ENCODE measurements at places on chromosomes 12 and 14.

GRCh38 chr14:50488521-50488920, 43.8 kb downstream of the MAP4K5 start:
- no peak overlapping the region for H3K27ac ChIP-seq
- H3K36me3 ChIP-seq = peaks cover 14% of the 10 kb centered on the region
- H3K4me1 ChIP-seq = no peaks in the 10 kb centered on the region
- H3K4me3 ChIP-seq = no peak overlapping the region

DNA sequence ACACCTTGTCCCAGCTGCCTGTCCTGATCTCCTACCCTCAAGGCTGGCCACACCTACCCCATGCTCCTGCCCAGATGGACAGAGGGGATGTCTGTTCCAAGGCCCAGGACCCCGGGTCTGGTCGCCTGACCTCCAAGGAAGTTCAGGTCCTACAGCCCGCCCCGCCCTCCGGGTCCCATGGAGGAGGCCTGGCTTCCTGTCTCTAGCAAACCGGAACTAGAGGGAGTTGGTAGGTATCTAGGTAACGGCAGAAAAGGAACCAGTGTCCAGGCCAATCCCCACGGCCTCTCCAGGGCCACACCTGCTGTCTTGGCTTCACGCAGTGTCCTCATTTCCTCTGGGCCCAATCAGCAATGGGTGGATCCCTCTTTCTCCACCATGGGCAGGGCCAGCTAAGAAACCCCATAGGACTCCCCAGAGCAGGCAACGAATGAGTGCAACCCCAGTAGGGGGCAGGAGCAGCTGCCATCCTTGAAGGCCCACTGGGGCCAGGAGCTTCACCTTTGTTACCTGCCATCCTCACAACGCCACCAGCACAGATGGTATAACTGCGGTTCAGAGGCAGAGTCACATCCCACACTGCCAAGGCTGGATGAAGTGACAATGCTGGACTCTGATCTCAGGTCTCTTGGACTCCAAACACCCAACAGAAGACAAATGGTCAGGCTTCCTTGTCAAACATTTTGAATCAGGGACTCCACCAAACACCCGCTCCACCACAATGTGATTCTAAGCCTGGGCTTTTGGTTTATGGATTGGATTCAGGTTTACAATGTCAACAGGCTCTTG, 25.1 kb upstream of the RPLP0 start:
- peaks cover 56% of the 10 kb centered on the region for H3K36me3 ChIP-seq
- H3K27ac ChIP-seq = peak overlapping the region; percentile 69
- H3K4me3 ChIP-seq = no peak overlapping the region
- H3K27me3 ChIP-seq = no peaks in the 10 kb centered on the region

DNA sequence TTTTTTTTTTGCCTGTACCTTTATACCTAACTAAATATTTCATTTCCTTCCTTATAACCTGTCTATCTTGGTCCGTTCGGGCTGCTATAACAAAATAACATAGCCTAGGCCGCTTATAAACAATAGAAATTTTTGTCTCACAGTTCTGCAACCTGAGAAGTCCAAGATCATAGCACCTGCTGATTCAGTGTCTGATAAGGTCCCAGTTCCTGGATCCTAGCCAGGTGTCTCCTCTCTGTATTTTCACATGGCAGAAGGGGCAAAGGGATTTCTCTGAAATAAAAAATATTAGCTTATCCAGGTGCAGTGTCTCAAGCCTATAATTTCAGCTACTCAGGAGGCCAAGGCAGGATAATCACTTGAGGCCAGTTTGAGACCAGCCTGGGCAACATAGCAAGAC, 1046.6 kb upstream of the USP15 start:
- H3K27me3 ChIP-seq = no peaks in the 10 kb centered on the region
- H3K4me1 ChIP-seq = no peaks in the 10 kb centered on the region
- no peaks in the 10 kb centered on the region for H3K36me3 ChIP-seq
- no peak for DNase-seq
- no peak overlapping the region for H3K4me3 ChIP-seq
- no peak overlapping the region for H3K27ac ChIP-seq

GRCh38 chr14:32603992-32604565, 275.0 kb downstream of the AKAP6 start:
- no peak overlapping the region for H3K27ac ChIP-seq
- no peak overlapping the region for H3K4me3 ChIP-seq
- no peak for DNase-seq
- H3K4me1 ChIP-seq = peaks cover 22% of the 10 kb centered on the region
- peaks cover 8% of the 10 kb centered on the region for H3K36me3 ChIP-seq

- H3K27ac ChIP-seq = no peak overlapping the region
- H3K4me3 ChIP-seq = no peak overlapping the region
- H3K27me3 ChIP-seq = no peaks in the 10 kb centered on the region
- H3K4me1 ChIP-seq = no peaks in the 10 kb centered on the region
Observed at GRCh38 chr12:69007101-69007854, 74.3 kb upstream of the CPM start.

DNA sequence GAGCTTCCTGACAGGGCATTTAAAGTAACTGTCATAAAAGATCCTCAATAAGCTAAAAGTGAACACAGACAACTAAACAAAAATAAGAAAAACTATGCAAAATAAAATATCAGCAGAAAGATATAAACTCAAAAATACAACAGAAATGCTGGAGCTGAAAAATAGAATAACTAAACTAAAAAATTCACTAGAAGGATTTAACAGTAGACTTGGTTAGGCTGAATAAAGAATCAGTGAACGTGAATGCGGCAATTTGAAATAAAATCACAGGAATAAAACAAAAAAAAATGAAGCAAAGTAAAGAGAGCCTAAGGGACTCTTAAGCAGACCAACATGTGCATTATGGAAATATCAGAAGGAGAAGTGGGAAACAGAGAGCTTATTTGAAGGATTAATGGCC, 74.6 kb downstream of the EGLN3 start:
- no peak overlapping the region for H3K4me3 ChIP-seq
- no peaks in the 10 kb centered on the region for H3K4me1 ChIP-seq
- H3K27ac ChIP-seq = no peak overlapping the region
- no peak for DNase-seq

- peak overlapping the region; percentile 70 for H3K27ac ChIP-seq
- no peak for DNase-seq
- peaks cover 5% of the 10 kb centered on the region for H3K27me3 ChIP-seq
- H3K4me3 ChIP-seq = no peak overlapping the region
- no peaks in the 10 kb centered on the region for H3K36me3 ChIP-seq
Observed at GRCh38 chr12:48279101-48279500, 71.6 kb downstream of the ZNF641 start.

GRCh38 chr12:65894624-65895390, 70.5 kb downstream of the HMGA2 start:
- H3K27ac ChIP-seq = no peak overlapping the region
- peaks cover 17% of the 10 kb centered on the region for H3K4me1 ChIP-seq
- H3K27me3 ChIP-seq = no peaks in the 10 kb centered on the region
- H3K4me3 ChIP-seq = no peak overlapping the region

GRCh38 chr14:102873546-102874061, 48.9 kb upstream of the AMN start:
- no peak for DNase-seq
- H3K4me1 ChIP-seq = no peaks in the 10 kb centered on the region
- H3K4me3 ChIP-seq = no peak overlapping the region
- no peaks in the 10 kb centered on the region for H3K27me3 ChIP-seq
- H3K27ac ChIP-seq = no peak overlapping the region
- H3K36me3 ChIP-seq = peaks cover 73% of the 10 kb centered on the region

DNA sequence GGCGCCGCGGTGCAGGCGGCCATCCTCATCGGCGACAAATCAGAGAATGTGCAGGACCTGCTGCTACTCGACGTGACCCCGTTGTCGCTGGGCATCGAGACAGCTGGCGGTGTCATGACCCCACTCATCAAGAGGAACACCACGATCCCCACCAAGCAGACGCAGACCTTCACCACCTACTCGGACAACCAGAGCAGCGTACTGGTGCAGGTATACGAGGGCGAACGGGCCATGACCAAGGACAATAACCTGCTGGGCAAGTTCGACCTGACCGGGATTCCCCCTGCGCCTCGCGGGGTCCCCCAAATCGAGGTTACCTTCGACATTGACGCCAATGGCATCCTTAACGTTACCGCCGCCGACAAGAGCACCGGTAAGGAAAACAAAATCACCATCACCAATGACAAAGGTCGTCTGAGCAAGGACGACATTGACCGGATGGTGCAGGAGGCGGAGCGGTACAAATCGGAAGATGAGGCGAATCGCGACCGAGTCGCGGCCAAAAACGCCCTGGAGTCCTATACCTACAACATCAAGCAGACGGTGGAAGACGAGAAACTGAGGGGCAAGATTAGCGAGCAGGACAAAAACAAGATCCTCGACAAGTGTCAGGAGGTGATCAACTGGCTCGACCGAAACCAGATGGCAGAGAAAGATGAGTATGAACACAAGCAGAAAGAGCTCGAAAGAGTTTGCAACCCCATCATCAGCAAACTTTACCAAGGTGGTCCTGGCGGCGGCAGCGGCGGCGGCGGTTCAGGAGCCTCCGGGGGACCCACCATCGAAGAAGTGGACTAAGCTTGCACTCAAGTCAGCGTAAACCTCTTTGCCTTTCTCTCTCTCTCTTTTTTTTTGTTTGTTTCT, 1.7 kb downstream of the HSPA2 start:
- DNase-seq = no peak
- peak overlapping the region; percentile 68 for H3K4me3 ChIP-seq

GRCh38 chr14:96136371-96137005, 68.2 kb upstream of the BDKRB2 start:
- no peaks in the 10 kb centered on the region for H3K27me3 ChIP-seq
- no peak overlapping the region for H3K4me3 ChIP-seq
- no peaks in the 10 kb centered on the region for H3K4me1 ChIP-seq
- no peaks in the 10 kb centered on the region for H3K36me3 ChIP-seq
- no peak for DNase-seq

Measured in heart left ventricle (tissue), 16 donors.